Stimulated activated effector memory CD8-positive, alpha-beta T cell treated with anti-CD3 and anti-CD28 coated beads, Interleukin-12 subunit alpha, Interleukin-12 subunit beta, amount 100 ng/mL, for 72 hours (primary cell): ENCODE measurements at places on chromosomes 6 and 20.
A peak's percentile ranks its signal among the peaks of the same experiment; 100 is the strongest.

DNA sequence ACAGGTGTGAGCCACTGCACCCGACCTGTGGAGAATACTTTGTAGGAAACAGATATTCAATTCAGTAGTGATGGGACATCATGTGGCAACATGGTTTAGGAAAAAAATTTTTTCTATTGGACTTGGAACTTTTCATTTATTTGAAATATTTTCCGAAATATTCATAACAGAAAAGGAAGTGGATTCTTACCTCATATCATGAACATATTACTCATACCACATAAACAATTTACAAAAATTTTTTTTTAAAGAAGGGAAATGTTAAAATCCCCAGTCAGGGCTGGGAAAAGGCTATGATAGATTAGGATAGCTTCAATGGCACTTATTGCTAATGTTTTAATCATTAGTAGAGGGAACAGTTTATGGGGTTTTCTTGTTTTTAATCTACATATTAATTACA is 6.8 kb upstream of the ALDH8A1 start:
- DNase-seq: no peak

DNA sequence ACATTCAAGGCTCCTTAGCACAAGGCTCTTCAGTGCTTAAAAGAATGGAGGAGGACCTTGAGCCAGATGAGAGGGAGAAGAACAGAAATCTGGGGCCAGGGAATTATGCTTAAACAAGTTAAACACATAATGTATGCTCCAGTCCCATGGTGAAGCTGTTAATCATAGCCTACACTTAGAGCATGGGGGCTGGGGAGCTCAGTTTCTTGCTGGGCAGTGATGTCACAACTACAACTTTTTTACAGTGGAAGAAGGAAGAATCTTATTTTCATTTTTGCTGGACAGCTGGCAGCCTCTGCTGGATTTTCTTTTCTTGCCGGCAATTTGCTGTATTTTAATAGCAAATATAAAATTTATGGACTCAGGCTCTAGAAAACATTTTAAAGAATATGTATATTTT is 432.5 kb downstream of the CD109 start:
- DNase-seq: no peak

DNA sequence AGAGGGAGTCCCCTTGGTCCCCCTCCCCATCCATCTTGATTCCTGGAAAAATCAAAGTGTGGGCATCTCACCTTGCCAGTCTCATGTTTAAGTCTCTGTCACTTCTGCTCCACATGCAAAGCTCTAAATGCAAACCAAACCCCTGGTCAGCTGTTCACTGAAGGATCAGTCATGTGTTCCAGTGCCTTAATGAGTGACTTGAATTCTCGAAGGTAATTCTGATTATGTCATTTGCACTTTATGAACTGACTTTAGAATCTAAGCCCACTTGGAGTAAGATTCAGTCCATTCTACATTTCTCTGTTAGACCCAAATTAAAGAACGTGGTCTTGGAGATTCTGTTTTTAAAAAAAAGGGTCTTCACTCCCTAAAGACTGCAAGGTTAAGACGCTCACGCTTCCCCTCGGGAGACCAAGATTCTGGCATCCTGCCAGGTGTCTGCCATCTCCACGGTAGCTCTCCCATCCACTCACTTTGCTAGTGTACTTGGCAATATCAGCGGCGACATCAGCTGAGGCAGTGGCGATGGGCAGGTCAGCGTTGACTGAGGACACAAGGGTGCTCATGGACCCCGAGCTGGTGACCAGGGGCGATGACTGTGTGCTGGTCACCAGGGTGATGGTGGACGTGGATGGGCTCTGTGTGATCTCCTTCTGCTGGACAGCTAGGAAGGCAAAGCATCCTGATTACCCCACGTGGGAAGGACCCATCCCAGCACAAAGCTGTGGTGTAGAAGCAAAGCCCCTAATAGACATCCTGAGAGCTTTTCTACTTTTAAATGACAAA is 120.5 kb downstream of the ZMYND8 start:
- DNase-seq: no peak

DNA sequence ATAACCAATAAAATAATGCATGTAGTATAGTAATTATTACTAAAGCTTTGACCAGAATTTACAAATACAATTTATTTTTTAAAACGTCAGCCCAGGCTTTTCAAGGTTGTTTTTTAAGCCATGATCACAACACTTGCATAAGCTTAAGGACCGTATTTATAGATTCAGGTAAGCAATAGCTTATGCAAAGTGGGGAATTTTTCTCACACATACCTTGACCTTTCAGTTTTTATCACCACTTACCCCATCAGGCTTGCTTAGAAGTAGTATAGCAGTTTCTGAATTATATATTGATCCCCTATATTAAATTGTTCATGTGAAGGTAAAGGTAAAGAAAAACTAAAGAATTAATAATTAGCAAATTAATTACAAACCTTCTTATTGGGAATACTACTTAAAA is 232.3 kb upstream of the FKBP1C start:
- no peak for DNase-seq

DNA sequence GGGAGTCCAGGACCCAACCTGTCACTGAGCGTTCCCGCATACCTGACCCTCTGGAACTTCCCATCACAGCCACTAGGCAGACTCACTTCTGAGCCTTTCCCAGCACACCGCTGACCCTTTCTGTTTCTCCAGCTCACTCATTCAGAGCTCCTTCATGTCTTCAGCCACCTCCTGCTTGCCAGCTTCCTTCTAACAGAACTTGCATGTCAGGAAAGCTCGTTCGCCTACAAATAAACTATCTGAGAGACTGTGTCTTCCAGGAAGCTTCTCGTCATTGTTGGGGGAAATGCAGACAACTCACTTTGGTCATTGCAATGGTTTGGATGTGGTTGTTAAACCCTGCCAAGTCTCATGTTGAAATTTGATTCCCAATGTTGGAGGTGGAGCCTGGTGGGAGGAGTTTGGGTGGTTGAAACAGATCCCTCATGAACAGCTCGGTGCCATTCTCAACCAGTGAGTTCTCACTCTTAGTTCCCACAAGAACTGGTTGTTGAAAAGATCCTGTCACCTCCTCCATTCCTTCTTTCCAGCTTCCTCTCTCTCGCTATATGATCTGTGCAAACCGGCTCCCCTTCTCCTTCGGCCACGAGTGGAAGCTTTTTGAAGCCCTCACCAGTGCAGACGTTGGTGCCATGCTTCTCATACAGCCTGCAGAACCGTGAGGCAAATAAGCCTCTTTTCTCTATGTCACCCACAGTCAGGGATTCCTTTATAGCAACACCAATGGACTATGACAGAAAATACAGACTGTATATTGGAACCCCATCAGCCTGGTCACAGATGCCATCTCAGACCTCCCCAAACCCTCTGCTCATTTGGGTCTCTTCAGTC is 1.4 kb upstream of the MUC21 start:
- DNase-seq: no peak

- no peak for DNase-seq
Observed at GRCh38 chr6:11851387-11851786, 72.8 kb upstream of the ADTRP start.

DNA sequence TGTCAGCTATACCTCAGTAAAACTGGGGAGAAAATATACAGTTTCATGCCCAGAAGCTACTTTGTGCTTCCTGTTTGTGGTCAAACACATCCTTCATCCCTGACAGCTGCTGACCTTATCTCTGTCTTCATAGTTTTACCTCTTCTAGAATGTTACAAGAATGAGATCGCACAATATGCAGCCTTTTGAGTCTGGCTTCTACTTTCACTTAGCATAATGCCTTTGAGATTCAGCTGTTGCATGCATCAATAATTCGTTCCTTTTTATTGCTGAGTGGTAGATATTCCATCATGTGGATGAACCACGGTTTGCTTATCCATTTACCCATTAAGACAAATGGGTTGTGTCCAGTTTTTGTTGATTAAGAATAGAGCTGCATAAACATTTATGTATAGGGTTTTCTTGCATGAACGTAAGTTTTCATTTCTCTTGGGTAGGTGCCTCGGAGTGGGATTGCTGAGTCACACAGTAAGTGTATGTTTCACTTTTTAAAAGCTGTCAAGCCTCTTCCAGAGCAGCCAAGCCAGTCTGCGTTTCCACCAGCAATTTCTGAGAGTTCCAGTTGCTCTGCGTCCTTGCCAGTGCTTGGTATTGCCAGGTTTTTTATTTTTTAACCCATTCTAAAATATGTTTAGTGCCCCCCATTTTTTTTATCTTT is 86.6 kb upstream of the PAX1 start:
- no peak for DNase-seq

DNA sequence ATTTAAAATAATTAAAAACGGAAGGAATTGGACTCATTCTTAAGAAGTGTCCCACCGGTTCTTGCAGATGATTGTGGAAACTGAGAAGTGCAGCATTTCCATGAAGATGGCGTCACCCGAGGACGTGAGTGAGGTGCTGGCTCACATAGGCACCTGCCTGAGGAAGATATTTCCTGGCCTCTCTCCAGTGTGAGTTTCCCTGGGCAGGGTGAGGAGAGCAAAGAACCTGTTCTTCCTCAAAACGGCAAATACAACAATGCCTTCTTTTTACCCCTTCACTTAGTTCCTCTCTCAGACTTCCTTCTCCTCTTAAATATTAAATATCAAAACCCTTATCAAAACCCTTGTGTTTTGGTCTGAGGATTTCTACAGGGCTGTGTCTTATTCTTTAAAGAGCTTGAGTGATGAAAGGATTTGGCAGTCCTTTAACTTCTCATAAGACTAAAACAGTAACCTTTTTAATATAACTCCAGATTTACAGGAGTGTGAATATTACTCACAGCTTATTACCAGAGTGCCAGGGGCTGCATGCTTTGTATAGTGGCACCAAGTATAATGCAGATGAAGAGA is 156.3 kb downstream of the CARMIL1 start:
- no peak for DNase-seq

GRCh38 chr20:16517946-16518783 is 55.1 kb downstream of the KIF16B start:
- DNase-seq: no peak

GRCh38 chr6:159761129-159761872 is 544 bp upstream of the ACAT2 start:
- peak; percentile 24 for DNase-seq

- no peak for DNase-seq
Observed at GRCh38 chr20:2617099-2617714, 35.2 kb upstream of the NOP56 start.

- DNase-seq: peak; percentile 85
Observed at GRCh38 chr6:31660381-31661261, at the start of gene C6orf47. Gene C6orf47, minus strand, starts transcription at chr6:31660778. Its CDS starts 831 bp downstream, at chr6:31659947.

DNA sequence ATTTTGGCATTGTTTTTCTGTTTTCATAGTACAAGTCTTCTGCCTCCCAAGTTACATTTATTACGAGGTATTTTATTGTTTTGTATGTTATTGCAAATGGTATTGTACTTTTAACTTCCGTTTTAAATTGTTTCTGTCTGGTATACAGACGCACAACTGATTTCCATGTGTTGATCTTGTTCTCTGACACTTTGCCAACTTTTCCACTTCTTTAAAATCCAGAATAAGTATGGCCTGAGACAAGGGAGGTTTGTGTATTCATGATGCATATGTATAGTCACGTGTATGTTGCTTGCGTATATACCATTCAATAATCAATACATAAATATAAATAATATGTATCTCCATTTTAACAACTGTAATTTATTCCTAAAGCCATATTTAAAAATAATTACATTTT is 41.2 kb downstream of the THBS2 start:
- no peak for DNase-seq

DNA sequence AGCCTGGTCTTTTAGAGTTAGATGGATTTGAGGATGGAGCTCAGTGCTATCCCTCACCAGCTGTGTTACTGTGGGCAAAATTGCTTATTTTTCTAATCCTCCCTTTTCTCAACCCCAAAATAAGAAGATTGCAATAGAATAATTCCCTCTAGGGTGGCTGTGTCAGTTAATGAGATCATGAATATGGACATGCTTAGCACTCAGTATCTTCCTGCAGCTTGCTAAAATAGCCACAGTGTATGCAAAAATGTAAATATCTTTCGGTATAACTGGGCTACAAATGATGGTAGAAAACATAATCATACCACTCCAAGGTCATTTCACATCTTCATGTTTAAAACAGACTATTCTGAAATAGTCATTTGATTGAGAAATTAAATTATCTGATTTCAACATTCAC is 35.7 kb downstream of the ZNF334 start:
- no peak for DNase-seq

DNA sequence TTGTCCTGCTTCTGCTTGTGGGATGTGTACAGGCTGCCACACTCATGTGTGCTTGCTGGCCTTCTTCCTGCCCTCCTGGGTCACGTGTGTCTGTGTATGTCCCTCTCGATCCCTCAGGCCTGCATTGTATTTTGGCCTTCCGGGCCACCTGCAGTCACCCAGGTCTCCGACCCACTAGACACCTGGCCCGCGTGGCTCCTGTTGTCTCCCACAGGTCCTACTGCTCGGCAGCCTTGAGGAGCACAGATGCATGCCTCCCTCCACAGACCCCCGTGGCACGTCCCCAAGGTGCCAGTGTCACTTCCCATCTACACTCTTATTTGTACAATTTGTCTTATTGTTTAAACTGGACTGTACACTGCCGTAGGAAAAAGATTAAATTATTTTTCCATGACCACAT is 43.1 kb downstream of the FOXC1 start:
- DNase-seq: no peak

DNA sequence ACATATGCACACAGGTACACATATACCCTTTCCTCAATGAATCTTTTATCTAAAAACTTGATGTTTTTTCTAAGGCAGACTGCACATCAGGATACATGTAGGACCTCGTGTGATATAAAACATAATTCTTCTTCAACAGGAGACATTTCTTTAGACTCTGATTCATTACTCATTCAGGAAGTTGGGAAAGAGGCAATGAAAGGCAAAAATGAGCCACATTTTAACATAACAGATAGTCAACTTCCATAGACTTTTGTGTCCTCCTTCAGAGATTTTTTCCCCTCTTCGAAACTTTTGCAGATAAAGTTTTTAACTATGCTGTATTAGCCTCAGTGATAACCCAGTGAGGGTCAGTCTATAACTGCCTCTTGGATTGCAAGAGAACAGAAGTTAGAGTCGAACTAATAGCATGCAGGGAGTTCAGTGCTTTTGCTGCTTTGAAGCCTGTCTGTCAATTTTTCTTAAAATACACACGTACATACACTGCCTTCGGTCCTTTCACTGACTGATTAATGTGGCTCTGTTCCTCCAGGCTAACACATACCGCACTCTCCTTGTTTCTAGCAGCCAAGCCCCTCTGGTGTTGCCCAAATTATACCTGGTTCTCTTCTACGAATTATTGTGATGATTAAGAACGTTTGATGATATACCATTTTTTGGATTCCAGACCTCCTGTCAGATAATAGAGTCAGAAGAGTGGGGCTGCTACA is 562.5 kb upstream of the MAP3K7 start:
- DNase-seq: no peak

DNA sequence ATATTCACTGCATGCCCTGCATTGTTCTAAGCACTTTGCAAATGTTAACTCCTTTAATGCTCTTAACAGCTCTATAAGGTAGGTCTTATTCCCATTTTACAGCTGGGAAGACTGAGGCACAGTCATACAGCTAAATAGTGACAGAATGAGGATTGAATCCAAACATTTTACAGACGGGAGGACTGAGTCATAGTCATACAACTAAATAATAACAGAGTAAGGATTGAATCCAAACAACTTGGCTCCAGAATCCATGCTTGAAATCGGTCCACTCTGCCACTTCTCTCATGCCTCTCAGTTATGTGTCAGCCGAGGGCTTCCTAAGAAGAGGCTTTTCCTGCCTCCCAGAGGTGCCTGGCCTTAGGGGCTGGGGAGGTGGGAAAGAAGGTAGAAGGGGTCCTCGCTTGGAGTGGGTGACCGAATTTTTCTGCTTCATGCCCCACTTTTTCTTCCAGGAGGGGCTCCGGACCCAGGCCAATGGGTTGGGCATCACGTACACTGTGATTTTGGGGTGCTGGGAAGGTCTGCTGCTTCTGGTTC is 137.4 kb upstream of the RNF24 start:
- DNase-seq: no peak
